ENCODE measurements at places on chromosomes 3 and 15.

DNA sequence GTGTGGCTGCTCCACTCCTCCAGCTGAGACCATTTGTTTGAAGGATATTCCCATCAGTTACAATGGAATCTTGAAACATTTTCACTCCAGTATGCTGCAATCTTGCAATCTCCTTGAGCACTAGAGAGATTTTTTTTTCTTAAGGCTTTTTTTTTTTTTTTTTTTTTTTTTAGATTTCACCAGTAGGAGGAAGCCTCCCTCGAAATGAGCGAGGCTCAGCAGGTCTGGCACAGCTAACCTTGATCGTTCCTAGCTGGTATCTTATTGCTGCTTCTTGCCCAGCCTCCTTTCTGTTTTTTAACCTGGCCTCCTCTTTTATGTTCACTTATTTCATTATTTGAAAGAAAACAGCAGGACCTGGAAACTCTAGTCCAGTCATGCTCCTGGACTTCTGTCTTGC lies 48.1 kb downstream of the RAP2B start:
- H3K36me3 ChIP-seq, result no peaks in the 10 kb centered on the region
- H3K4me1 ChIP-seq, result peaks cover 12% of the 10 kb centered on the region
- no peak overlapping the region for H3K27ac ChIP-seq
- no peaks in the 10 kb centered on the region for H3K27me3 ChIP-seq

- DNase-seq, result no peak
- H3K4me1 ChIP-seq, result no peaks in the 10 kb centered on the region
- H3K27me3 ChIP-seq, result no peaks in the 10 kb centered on the region
- no peak overlapping the region for H3K27ac ChIP-seq
- H3K36me3 ChIP-seq, result no peaks in the 10 kb centered on the region
Measured at GRCh38 chr3:89841041-89841440, 733.6 kb downstream of the EPHA3 start.

GRCh38 chr15:93759629-93760028 lies 471.7 kb upstream of the MCTP2 start:
- no peak for DNase-seq
- H3K27ac ChIP-seq, result no peak overlapping the region
- no peaks in the 10 kb centered on the region for H3K27me3 ChIP-seq
- peaks cover 25% of the 10 kb centered on the region for H3K36me3 ChIP-seq

DNA sequence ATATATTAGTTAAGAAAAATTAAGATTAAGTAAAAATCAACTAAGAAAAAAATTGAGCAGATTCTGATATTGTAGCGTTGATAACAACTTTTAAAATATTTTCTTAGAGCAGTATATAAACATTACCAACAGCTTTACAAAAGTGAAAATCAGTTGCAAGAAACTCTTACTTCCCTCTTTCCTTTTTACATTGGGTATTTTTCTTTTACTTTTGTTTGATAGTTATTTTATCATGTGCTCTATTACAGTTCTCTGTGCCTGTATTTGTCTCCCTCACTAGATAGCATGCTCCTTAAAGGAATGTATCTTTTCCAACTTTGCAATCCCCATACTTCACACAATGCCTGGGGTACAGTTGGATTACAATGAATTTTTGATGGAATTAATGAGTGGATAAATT lies 87.5 kb upstream of the P3H2 start:
- H3K27ac ChIP-seq, result no peak overlapping the region
- H3K4me3 ChIP-seq, result no peak overlapping the region
- no peaks in the 10 kb centered on the region for H3K36me3 ChIP-seq
- no peaks in the 10 kb centered on the region for H3K4me1 ChIP-seq
- DNase-seq, result no peak

- no peaks in the 10 kb centered on the region for H3K36me3 ChIP-seq
- H3K27ac ChIP-seq, result no peak overlapping the region
- no peak for DNase-seq
- H3K4me3 ChIP-seq, result no peak overlapping the region
Measured at GRCh38 chr15:69797615-69798014, 300.1 kb downstream of the TLE3 start.

- no peaks in the 10 kb centered on the region for H3K36me3 ChIP-seq
- no peaks in the 10 kb centered on the region for H3K4me1 ChIP-seq
- DNase-seq, result no peak
- no peak overlapping the region for H3K27ac ChIP-seq
Measured at GRCh38 chr3:152426393-152426792, 157.7 kb downstream of the MBNL1 start.

GRCh38 chr3:106130384-106131198 lies 261.8 kb upstream of the CBLB start:
- no peak overlapping the region for H3K4me3 ChIP-seq
- DNase-seq, result no peak
- H3K27ac ChIP-seq, result no peak overlapping the region
- peaks cover 14% of the 10 kb centered on the region for H3K4me1 ChIP-seq
- no peaks in the 10 kb centered on the region for H3K27me3 ChIP-seq

DNA sequence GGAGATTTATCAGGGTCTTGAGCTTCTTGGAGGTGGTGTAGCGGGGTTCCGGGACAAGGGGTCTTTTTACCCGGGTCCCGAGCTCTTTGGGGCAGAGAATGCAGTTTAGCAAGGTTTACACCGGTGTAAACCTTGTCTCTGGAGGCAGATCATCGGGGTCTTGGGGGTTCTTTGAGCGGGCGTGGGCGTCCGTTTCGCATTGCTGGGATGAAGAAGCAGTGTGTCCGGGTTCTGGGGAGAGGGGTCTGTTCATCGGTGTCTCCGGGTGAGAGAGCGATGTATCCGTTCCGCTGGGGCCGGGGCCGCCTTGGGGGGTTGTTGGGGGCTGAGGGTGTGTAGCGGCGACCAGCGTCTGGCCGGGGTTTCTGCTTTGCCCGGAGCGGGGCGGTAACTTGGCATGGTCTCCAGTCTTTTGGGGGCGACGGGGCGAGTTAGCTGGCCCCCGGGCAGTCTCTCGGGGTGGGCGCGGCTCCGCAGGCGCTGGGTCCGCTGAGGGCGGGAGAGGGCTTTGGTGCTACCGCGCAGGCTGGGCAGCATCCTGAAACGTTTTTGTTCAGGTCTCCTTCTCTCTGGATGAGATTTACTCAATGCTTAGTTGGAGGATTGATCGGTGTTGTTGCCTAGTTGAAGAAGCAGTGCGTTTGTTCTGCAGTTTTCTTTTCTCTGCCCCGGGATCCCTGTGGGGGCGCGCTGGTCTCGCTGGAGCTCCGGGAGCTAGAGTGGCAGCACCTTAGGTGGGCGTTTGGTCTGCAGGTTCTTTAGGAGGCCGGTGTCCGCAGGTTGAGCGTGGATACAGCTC lies 843 bp downstream of the GLCE start:
- H3K36me3 ChIP-seq, result no peaks in the 10 kb centered on the region
- DNase-seq, result peak; percentile 35
- H3K27ac ChIP-seq, result no peak overlapping the region
- peak overlapping the region; percentile 84 for H3K4me3 ChIP-seq

GRCh38 chr3:69613286-69613685 lies 126.0 kb upstream of the MITF start:
- no peak overlapping the region for H3K4me3 ChIP-seq
- no peak overlapping the region for H3K27ac ChIP-seq
- no peak for DNase-seq
- no peaks in the 10 kb centered on the region for H3K27me3 ChIP-seq
- H3K36me3 ChIP-seq, result no peaks in the 10 kb centered on the region

DNA sequence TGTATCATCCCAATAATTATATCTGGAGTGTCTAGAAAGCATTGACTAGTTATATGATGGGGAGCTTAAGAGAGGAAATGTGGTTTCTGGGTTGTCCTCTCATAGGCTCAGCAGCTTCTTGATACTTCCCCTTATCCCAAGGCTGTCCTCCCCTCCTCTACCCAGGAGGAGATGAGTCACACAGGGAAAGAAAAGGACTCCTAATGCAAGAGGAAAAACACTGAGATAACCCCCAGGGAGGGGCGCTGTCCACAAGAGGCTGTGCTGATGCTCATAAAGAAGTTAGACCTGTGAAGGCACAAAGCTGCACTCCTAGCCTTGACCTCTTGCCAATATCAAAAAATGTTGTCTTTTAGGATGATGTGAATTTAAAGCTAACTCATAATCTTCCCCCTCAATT lies 28.8 kb upstream of the GYG1 start:
- H3K27ac ChIP-seq, result no peak overlapping the region
- H3K4me1 ChIP-seq, result no peaks in the 10 kb centered on the region
- H3K27me3 ChIP-seq, result no peaks in the 10 kb centered on the region
- no peaks in the 10 kb centered on the region for H3K36me3 ChIP-seq
- no peak for DNase-seq

DNA sequence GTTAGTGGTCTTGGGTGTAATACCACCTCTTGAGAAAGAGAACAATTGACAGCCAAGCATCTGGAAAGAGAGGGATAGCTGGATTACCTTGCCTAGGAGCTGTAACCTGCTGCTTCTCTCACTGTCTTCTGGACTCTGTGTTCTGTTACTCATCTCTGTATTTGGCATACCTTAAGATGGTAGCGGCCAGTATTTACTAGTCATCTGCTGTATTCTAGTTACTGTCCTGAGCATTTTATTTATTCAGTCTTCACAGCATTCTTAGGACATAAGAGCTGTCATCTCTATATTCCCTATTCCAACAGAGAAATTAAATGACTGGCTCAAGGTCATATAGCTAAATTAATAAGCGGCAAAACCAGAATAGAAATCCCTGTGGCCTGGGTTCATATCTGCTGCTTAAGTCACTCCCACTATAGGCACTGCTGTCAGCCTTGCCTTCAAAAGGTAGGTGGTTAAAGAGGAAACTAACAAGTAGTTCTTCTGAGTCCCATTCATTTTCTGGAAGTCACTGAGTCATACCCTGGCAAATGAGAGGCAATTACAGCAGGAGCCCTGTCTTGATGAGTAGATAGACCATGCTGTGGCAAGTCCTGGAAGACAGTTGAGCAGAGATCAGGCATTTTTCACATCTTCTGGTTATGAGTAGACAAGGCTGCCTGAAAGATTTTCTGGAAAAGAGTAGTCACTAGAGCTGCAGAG lies 68.2 kb downstream of the RAB7A start:
- H3K4me1 ChIP-seq, result peaks cover 1% of the 10 kb centered on the region
- H3K27ac ChIP-seq, result no peak overlapping the region
- no peaks in the 10 kb centered on the region for H3K27me3 ChIP-seq
- peaks cover 18% of the 10 kb centered on the region for H3K36me3 ChIP-seq
- no peak overlapping the region for H3K4me3 ChIP-seq

GRCh38 chr15:35054380-35054779 lies 30.7 kb downstream of the NANOGP8 start:
- H3K27ac ChIP-seq, result no peak overlapping the region
- peaks cover 2% of the 10 kb centered on the region for H3K4me1 ChIP-seq
- H3K4me3 ChIP-seq, result no peak overlapping the region
- no peak for DNase-seq
- H3K36me3 ChIP-seq, result no peaks in the 10 kb centered on the region

DNA sequence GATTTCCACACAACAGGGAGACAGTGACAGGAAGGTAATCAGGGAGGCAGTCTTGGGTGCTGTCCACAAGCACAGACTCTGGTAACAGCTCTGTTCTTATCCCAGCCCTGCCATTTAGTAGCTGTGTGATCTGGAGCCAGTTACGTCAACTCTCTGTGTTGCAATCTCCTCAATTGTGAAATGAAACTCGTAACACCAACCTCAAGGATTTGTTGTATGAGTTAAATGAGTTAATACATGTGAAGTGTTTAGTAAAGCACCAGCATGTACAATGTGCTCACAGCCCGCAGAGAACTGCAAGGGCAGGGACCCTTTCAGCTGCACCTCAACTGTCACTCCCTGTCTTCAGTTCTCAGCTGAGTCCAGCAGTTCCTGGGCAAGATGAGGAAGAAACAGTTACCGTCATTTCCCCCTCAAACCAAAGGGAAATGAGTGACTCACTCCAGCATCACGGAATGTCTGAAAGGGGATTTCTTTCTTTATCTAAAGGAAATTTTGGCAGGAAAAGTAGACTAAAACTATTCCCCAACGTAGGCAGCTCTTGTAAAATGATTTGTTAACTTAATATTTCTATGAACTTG lies 39.9 kb upstream of the MB21D2 start:
- H3K27me3 ChIP-seq, result no peaks in the 10 kb centered on the region
- no peak overlapping the region for H3K4me3 ChIP-seq
- no peaks in the 10 kb centered on the region for H3K36me3 ChIP-seq
- H3K27ac ChIP-seq, result no peak overlapping the region

GRCh38 chr3:151394611-151395010 lies 10.1 kb upstream of the P2RY12 start:
- no peak for DNase-seq
- H3K4me3 ChIP-seq, result no peak overlapping the region
- H3K36me3 ChIP-seq, result peaks cover 4% of the 10 kb centered on the region
- no peak overlapping the region for H3K27ac ChIP-seq
- no peaks in the 10 kb centered on the region for H3K27me3 ChIP-seq

GRCh38 chr3:133987948-133988484 lies 41.7 kb downstream of the SLCO2A1 start:
- no peak for DNase-seq
- no peaks in the 10 kb centered on the region for H3K27me3 ChIP-seq
- H3K4me1 ChIP-seq, result peaks cover 5% of the 10 kb centered on the region
- no peaks in the 10 kb centered on the region for H3K36me3 ChIP-seq
- H3K27ac ChIP-seq, result no peak overlapping the region

GRCh38 chr3:152126260-152126659 lies 142.5 kb upstream of the MBNL1 start:
- no peak for DNase-seq
- H3K36me3 ChIP-seq, result no peaks in the 10 kb centered on the region
- peaks cover 4% of the 10 kb centered on the region for H3K4me1 ChIP-seq
- H3K4me3 ChIP-seq, result no peak overlapping the region
- no peak overlapping the region for H3K27ac ChIP-seq

GRCh38 chr15:68220489-68220888 lies 9.0 kb downstream of the CLN6 start:
- no peak overlapping the region for H3K4me3 ChIP-seq
- no peak overlapping the region for H3K27ac ChIP-seq
- no peaks in the 10 kb centered on the region for H3K4me1 ChIP-seq

DNA sequence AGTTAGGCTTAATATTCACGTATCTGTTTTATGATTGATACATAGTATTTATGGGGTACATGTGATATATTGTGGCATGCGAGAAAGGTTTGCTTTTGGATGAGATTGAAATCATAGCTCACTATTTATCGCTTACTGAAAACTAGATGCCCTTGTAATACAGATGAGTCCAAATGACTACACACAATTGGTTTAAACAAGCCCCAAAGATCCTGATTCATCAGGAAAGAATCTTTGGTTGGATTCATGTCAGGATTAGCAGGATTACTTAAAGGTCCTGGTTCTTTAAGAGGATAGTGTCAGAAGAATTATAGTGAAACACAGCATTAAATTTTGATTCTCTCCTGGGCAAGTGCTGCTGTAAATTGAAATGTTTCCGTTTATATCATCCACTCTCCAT lies 18.6 kb upstream of the AADAC start:
- H3K4me3 ChIP-seq, result no peak overlapping the region
- no peaks in the 10 kb centered on the region for H3K4me1 ChIP-seq
- DNase-seq, result no peak
- no peak overlapping the region for H3K27ac ChIP-seq
- no peaks in the 10 kb centered on the region for H3K36me3 ChIP-seq

- H3K4me1 ChIP-seq, result peaks cover 4% of the 10 kb centered on the region
- DNase-seq, result no peak
- H3K4me3 ChIP-seq, result no peak overlapping the region
- peaks cover 1% of the 10 kb centered on the region for H3K36me3 ChIP-seq
- H3K27ac ChIP-seq, result no peak overlapping the region
- H3K27me3 ChIP-seq, result no peaks in the 10 kb centered on the region
Measured at GRCh38 chr15:30984542-30984941, 6.9 kb downstream of the MTMR10 start.

All from neuronal stem cell (in vitro differentiated cells).